ENCODE measurements at places on chromosomes 3 and 15.

DNA sequence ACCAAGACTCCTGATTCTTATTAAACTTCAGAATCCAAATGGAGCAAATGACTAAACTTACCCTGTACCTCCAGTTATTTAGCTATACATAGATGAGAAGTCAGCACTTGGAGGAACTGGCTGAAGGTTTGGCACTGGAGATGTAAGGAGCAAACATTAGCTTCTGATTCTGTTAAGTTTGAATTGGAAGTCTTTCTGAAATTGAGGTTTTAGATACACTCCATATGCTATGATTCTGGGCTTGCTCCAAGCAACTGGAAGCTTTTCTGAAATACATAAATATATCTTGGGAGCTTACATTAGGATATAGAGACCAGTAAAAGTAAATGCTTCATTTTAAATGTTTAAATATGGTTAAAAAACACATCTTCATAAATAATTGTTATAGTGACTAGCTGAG is 333.7 kb downstream of the EPHA3 start:
- no peak for DNase-seq

- no peak for DNase-seq
These were observed 20.6 kb downstream of the MTMR14 start for GRCh38 chr3:9669720-9670432.

DNA sequence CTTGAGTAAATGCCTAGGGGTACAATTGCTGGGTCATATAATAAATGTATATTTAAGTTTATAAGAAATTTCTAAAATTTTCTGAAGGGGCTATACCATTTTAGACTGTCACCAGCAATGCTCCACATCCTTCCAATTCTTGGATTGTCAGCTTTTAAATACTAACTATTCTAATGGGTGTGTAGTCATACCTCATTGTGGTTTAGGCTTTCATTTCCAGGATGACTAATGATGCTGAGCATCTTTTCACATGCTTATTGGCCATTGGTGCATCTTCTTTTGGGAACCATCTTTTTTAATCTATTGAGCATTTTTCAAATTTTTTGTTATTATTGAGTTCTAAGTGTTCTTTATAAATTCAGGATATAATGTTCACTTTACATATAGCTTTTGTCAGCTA is 52.5 kb upstream of the CORO2B start:
- DNase-seq, result no peak

DNA sequence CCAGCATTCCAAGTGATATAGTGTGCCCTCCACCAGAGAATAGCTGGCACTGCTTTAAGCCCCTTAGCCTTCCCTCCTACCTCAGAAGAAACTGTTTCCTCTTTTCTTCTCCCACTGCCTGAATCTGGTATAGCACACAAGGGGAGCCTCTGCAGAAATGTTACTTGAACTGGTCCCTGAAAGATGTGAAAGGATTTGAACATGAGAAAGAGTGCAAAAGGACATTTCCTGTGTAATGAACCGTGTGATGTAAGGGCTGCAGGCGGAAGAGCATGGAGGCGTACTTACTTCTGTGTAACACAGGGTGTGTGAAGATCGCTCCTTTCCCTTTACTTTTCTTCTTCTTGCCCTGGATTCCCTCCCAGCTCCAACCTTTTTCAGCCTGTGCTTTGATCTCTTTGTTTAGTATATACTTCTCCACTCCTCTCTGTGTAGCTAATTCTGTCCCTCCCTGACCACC is 8.4 kb downstream of the TMOD3 start:
- DNase-seq, result no peak

- no peak for DNase-seq
These were observed 14.0 kb downstream of the PLXNA1 start for GRCh38 chr3:126996905-126997304.
